RCC 7860 (cell line): ENCODE measurements at places on chromosomes 6 and 20.
A peak's percentile ranks its signal among the peaks of the same experiment; 100 is the strongest.

DNA sequence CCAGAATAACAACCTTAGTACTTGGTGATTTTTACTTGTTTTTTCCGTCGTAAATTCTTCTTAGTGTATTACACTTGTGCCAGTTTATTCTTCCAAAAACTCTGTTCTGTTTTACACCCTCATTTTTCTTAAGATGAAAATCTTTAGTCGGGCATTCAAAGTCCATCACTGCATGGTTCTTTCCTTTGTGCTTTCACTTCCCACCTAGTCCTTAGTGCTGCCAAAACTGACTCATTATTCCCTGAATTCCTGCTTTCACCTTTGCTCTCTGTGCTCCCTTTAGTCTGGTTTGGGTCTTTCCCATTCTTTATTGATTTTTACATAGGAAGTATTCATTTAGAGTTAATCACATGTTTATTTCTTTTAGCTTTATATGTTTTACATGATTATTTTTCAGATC is 3.3 kb downstream of the TRMT11 start:
- DNase-seq = no peak

GRCh38 chr6:107670792-107671199 is 153.3 kb downstream of the SCML4 start:
- peak; percentile 7 for DNase-seq

GRCh38 chr6:44800784-44801592 is 413.5 kb downstream of the CDC5L start:
- no peak for DNase-seq

GRCh38 chr20:57902473-57902872 is 192.7 kb upstream of the PMEPA1 start:
- DNase-seq = peak; percentile 90
